ENCODE measurements at places on chromosomes 5 and 9.
A peak's percentile ranks its signal among the peaks of the same experiment; 100 is the strongest.

DNA sequence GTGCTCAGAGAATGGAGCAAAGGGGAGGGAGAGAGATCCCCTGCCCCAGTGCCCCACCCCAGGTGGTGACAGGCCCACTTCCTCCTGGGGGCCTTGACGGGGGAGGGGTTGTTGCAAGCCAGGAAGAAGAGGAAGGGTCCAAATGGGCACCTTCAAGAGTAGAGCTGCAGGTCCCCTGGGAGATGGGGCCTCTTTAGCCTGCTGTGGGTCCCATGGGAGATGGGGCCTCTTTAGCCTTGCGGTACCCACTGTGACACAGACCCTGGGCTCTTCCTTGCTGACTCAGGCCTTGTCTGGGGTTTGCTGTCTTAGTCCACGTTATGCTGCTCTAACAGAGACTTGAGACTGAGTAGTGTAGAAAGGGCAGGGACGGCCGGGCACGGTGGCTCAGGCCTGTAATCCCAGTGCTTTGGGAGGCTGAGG is 9.6 kb upstream of the TOR4A start:
- DNase-seq: no peak

DNA sequence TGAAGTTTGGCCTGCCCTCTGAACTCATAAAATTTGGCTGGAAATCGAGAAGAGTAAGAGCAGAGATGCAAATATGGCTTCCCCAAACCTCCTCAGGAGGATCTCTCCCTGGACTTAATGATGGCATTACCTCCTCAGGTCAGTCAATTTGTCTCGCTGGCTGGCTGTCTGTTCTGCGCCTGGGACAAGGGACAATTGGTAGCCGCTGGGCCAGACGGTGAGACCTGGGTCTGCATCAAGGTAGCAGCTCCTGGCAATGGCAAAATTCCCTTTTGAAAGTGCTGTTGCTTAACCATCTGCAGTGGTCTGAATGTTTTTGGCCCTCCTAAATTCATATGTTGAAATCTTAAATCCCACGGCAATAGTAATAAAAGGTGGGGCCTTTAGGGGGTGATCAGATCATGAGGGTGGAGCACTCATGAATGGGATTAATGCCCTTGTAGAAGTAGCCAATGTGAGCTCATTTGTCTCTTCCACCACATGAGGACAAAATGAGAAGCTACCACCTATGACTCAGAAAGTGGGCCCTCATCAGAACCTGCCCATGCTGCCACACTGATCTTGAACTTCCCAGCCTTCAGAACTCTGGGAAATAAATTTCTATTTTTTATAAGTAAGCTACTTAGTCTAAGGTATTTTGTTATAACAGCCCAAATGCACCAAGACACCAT is 439.3 kb upstream of the KLF4 start:
- no peak for DNase-seq

GRCh38 chr9:135990468-135991429 is 29.6 kb upstream of the UBAC1 start:
- DNase-seq: peak; percentile 81

DNA sequence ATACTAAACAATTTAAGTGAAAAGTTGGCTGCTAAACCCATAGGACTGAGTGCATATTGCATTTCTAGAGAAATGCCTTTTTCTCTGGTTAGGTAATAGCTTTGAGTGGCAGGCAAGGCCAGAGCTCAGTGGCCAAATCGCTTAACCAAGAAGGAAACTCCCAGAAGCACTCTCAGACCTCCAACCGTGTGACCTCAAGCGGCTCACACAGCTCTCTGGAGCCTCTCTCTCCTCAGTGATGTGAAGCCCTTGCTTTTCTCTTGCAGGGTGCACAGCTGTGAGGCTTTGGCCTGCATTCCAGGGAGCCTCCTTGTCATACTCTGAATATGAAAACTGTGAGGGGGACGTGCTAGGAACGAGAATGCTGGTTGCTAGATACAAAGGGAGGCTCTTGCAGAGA is 106.7 kb downstream of the INSYN2B start:
- peak; percentile 57 for DNase-seq

DNA sequence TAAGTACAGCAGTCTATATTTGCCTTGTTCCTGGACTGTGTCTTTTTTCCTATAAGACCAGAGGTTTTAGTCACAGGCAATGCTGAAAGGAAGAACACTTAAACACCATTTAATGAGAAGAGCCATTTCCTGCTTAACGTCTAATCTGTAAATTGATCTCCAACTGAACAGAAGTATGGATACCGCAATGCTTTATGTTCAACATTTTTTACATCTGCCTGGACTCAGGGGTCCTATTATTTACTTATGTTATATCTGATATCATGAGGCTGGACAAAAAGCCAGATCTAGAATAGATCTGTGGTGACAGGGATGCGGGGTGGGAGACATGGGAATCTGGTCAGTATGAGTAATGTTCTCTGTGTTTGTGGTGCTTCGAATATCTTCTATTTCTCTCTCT is 334.6 kb upstream of the MPDZ start:
- DNase-seq: no peak

All from fibroblast of lung (primary cell).